ENCODE measurements at places on chromosomes 3 and 15.

- no peak for DNase-seq
Observed at GRCh38 chr15:56390739-56391267, 25.6 kb downstream of the TEX9 start.

DNA sequence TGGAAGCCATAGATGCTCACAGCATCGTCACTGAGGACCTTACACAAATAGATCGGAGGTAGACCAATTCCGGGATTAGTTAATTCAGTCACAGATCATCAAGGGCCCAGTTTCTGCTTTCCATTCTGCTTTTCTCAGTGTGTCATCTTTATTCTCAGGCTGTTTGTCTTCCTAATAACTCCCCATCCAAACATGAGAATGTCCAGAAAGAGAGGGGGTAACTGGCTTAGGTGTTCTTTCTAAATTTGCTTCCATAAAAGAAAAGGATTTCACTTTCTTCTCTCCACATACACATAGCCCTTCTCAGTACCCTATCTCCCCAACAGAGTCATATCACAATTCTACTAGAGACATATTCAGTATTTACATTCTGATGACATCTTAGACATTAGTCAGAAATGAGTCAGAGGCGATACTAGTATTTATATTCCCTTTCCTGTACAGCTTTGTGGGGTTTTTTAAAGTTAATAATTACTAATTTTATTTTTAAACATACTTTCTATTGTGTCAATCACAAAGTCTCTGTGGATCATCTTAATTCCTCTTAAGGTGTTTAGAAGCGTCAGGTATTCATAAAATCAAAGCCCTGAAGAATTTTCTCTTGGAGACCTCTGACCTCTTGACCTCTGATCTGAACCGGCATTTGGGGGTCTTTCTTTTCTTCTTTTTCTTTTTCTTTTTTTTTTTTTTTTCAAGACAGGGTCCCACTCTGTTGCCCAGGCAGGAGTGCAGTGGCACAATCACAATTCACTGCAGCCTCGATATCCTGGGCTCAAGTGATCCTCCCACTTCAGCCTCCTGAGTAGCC is 24.3 kb upstream of the IL12A start:
- no peak for DNase-seq

DNA sequence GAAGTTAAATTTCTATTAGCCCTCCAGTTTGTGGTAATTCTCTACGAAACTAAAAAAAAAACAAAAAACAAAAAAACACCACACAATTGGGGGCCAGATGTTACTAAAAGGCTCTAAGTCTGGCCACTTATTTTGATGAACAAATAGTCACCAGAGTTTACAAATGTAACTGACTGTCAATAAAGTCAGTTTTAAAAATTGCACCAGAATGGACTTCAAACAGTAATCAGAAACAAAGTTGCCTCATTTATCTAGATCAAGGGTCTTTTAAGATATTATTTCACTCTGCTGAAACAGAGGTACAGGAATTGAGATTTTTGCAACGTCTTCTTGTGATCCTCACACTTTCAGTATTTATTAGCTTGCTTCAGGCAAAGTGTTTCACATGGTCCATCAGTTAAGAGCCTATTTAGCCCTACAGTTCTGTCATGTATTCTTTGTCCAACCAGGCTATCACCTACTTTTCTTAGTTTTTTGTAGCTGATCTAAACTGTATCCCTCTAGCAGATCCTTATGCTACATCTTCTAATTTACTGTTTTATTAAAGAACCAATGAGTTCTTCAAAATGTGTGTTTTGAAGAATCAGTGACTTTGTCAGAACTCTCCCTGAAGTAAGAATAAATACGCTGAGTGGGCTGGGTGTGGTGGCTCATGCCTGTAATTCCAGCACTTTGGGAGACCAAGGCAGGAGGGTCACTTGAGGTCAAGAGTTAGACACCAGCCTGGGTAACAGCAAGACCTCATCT is 74.7 kb downstream of the ANKRD28 start:
- no peak for DNase-seq

GRCh38 chr15:33153548-33153947 is 41.0 kb downstream of the FMN1 start:
- DNase-seq = no peak

DNA sequence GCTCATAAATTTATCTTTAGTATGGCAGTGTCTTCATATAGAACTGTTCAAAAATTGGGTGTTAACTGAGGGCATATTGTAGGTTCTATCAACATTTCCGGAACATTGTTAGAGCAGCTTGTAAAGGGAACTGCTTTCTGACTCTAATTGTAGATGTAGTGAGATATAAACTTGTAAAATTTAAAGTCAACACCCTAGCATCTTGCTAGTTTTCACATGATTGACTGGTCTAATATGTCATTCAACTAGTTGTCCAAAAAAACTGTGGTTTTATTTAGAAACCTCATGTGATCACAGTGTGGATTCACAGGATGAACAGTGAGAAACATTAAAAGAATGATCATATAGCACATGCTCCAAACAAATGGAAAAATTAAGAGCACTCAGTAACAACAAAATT is 607.4 kb downstream of the ROBO1 start:
- no peak for DNase-seq

GRCh38 chr3:111070772-111071256 is 802 bp upstream of the NECTIN3 start:
- DNase-seq = no peak

- DNase-seq = no peak
Observed at GRCh38 chr3:55329849-55330248, 157.3 kb downstream of the WNT5A start.

- no peak for DNase-seq
Observed at GRCh38 chr15:52101542-52102323, 10.8 kb downstream of the BCL2L10 start.

DNA sequence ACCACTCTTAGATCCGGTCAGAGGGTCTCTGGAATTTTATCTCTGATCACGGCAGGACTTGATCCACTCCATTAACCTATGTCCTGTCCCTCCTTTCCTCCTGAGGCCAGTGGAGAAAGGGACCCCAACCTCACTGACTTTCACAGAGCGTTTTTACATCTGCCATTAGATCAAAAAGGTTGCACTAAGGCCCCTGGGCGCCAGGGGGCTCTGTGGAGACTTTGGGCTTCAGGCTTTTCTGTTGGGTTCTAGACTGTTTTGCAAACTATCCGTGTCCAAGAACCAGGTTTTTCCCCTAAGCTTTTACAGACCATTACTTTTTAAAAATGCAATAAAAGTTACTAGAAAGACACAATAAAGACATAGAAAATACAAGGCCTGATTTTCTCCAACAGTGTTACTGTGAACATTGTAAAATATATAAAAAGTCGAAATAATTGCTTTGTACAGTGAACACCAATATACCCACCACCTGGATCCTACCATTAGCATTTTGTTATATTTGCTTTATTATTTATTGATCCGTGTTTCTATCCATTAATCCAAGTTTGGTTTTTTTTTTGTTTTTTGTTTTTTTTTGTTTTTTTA is 159.7 kb downstream of the POLR2M start:
- no peak for DNase-seq

DNA sequence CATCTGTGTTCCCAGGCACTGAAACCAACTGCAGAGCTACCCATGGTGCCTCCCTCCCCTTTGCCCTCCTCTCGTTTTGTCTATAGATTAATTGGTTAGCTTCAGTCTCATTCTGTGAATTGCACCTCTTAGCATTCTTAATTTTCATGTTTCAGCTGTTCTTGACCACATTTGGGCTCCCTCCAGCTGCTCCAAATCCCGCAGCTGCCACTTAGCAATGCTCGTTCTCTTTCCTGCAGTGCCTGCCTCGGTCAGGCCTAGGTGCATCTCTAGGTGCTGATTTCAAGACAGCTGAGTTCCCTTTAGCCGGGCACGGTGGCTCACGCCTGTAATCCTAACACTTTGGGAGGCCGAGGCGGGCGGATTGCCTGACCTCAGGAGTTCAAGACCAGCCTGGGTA is 47.0 kb upstream of the SMAD3 start:
- no peak for DNase-seq

- no peak for DNase-seq
Observed at GRCh38 chr3:183085634-183086390, 13.5 kb downstream of the MCCC1 start.

DNA sequence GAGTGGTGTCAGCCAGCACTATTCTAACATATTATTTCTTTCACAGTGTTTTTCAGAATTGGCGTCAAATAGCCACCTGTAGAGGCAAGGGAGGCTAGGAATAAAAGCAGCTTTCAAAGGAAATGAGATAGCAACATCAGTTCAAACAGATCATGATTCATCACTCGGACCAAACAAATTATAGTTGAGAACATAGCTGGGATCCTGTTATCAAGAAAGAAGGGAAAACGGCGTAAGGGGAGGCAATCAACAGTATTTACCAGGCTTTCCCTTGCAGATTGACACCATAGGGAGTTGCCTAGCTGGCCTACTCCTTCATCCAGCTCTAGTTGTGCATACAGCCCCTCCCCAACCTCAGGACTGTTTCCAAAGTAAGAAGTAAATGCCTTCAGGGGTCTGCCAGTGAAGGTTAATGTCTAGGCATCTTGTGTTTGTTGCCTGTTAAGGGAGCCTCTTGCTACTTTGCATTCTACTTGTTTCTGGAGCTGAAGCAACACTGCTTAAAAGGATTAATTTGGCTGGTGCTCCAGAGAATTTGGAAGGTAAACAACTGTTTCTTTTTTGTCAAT is 286.5 kb downstream of the NSUN3 start:
- no peak for DNase-seq
